ENCODE measurements at places on chromosomes 2 and 18. TPM values are rescaled to one million over a fixed set of nuclear protein-coding genes. Genes with fewer than 3 reads are reported as not detected.

The STPG4 gene
- 0.46 TPM for total RNA-seq

DNA sequence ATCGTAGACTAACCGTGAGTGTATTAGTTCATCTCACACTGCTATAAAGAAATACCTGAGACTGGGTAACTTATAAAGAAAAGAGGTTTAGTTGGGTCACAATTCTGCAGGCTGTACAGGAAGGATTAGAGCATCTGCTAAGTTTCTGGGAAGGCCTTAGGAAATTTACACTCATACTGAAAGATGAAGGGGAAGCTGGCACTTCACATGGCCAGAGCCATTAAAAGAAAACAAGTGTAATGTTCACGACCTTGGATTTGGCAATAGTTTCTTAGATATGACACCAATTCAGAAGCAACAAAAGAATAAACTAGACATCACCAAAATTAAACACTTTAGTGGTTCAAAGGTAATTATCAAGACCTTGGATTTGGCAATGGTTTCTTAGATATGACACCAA, 23.8 kb downstream of the ABCB11 start:
- DNase-seq, result no peak

The LYG2 gene
- total RNA-seq, result not detected

- DNase-seq, result no peak
Observed at GRCh38 chr18:53603276-53603675, 621.2 kb downstream of the MBD2 start.

GRCh38 chr18:72878143-72878542, 10.4 kb upstream of the NETO1 start:
- no peak for DNase-seq

The FOXD4L1 gene
- 0.19 TPM for total RNA-seq

The EPHA4 gene
- 22.7 TPM for total RNA-seq
